Aorta (tissue), 5 donors: ENCODE measurements at places on chromosomes 7 and 10. TPM values are rescaled to one million over a fixed set of nuclear protein-coding genes. Genes with fewer than 3 reads are reported as not detected.

HSPA14 gene
- total RNA-seq: 11.5 TPM

OR6V1 gene
- total RNA-seq: not detected

- no peaks in the 10 kb centered on the region for H3K36me3 ChIP-seq
- no peaks in the 10 kb centered on the region for H3K4me1 ChIP-seq
- H3K4me3 ChIP-seq: no peak overlapping the region
- DNase-seq: no peak
- no peaks in the 10 kb centered on the region for H3K27me3 ChIP-seq
These were observed 119.6 kb downstream of the EMX2 start for GRCh38 chr10:117662126-117662525.

ARMS2 gene
- not detected for total RNA-seq
